ENCODE measurements at places on chromosomes 16 and 17.

DNA sequence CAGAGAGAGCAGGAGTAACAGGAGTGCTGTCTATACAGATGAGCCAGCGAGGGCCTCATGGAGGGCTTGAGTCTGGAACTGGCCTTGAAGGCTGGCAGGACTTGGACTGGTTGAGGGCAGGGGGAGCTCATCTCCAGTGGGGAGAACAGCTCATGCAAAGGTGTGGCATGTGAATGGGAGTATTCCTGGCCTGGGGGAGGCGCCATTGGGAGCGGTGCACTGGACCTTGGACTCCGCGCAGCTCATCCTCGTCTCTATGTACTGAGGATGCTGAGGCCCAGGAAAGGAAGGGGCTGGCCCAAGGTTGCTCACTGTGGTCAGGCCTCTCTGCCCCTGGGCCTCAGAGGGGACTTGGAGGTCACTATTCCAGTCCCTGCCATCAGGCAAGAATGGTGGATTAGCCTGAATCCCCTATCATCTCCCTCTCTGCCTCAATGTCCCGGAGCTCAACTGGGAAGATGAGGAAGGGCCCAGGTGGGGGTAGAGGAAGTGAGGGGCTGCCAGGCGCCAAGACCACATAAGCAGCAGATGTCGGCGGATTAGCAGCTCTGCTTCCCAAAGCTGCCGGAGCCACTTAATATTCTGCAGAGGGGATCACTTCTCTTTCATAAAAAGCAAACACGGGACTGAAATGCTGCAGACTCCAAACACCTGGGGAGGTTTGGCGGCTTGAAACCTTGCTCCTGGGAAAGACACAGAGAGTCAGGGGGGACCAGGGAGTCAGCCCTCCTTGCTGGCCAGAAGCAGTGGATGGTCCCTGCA is 88.9 kb downstream of the SDK2 start:
- no peak for DNase-seq

GRCh38 chr16:2904100-2904921 is 7.4 kb upstream of the FLYWCH1 start:
- peak; percentile 89 for DNase-seq

- DNase-seq = no peak
Observed at GRCh38 chr17:13337151-13337550, 264.6 kb downstream of the HS3ST3A1 start.

DNA sequence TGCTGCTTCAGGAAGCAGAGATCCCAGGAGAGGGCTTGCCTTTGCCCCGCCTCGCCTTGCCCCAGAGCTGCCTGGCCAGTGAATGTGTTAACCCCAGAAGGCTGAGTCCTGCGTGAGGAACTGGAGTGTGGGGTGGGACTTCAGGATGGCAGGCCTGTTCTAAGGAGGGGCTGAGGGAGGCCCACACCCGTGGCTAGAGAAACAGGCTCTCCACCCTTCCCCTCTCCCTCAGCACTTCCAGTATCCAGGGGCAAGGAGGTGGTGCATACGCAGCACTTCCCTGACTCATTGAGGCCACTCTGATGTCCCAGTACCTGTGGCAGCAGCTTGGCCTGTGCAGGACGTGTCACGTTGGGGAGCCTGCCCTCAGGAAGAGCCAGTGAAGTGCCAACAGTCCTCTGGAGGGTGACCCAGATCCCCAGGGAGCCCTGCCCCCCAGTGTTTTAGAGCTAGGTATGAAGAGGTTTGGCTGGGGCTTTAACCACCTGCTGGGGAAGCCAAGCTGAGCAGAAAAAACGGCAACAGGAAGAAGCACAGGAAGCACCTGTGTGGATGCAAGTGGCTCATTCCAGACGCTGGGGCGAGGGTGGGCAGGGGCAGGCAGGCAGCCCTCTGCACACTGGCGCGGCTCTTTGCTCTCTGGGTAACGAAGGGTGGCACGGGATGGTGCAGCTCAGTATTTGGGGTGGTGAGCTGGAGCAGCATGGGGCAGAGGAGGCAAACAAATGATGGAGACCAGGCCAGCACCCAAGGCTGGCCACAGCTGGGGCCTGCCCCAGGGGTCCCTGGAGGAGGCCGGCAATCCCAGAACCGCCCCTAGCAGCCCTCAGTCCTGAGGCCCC is 14.7 kb upstream of the CTCF start:
- DNase-seq = no peak

DNA sequence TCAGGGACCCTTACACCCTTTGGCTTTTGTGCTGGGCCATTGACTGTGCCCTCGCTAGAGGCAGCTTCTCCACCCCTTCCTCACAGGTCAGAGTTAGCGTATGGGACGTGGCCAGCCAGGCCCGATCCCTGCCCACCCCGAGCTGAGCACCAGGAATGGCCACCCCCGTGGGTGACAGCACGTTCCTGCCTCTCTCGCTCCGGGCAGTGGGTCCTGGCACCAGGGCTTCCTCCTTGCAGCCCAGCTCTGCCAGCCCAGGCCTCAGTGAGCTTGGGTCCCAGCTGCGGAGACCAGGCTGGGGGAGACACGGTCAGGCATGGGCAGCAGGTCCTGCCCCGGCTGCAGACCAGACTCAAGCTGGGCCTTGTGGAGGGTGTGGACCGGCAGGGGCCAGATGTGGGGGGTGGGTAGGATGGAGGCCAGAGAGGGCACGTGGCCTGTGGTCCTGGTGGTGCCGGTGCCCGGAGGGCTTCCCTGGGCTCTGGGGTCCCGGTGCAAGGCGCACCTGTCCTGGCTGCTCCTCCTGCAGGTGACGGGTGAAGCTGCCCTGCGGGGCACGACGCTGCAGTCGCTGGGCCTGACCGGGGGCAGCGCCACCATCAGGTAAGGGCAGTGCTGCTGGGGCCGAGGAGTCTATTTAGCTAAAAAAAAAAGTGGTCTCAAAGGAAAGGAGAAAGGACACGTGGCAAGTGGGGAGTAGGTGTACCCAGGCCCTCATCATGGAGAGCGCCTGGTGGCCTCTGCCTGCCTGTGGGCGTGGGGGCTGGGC is 18.2 kb downstream of the ASPSCR1 start:
- no peak for DNase-seq

DNA sequence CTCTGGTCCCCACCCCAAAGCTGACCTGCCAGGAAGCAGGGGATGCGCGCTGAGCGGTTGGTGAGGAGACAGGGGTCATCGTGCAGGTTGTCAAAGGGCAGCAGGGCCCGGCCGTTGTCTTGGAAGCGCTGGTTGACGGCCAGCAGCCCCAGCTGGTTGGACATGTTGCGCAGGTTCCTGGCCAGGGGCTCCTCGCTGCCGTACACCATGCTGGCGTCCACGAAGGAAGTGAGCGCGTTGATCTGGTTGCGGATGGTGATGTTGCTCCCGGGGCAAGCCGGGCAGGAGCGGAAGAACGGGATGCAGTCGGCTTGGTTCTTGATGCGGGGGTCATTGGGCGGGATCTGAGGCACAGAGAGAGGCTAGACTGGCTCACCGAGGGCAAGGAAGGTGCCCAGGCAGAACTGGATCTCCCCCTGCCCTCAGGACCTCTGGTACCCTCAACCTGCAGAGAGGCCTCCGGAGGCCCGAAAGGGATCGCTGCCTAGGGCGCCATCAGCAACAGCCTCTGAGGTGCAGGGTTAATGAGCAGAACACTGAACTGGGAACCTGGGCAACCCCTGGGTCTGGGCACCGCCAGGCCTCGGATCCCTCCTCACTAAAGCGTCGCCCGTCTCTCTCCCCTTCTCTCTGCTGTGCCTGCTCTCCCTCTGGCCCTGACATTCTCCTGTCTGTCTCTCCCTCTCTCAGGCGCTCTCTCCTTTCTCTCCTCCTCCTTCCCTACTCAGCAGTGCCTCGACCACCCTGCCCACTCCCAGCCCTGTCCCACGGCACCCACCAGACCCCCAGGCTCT is 2.7 kb downstream of the MPO start:
- DNase-seq = no peak

All from kidney tubule cell (primary cell).